ENCODE measurements at places on chromosomes 12 and 14. TPM values are rescaled to one million over a fixed set of nuclear protein-coding genes. Genes with fewer than 3 reads are reported as not detected.

CD63 gene
- total RNA-seq, result 196 TPM

DNA sequence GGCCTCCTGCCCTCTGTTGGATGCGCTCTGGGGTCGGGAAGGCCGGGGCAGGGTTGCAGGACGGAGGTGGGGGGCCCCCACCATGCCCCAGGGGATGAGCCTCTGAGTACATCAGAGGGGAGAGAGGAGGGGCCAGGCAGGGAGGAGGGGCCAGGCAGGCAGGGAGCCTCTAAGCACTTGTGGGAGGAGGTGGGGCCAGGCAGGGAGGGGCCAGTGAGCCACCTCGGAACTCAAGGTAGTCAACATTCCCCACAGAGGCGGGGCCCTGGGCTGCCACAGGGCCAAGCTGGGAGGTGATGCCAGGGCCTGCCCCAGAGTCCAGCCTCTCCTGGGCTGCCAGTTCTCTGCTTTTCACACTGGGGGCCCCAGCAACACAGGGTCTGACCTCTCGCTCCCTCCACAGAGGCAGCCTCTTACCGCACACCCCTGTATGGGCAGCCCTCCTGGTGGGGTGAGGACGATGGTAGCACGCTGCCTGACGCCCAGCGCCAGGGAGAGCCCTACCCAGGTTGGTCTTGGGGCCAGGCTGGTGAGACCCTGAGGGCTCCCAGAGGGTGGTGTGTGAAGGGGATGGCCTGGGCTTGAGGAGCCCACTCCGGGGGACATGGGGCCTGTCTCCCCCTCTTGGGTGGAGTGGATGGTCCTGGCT is 17.4 kb downstream of the CEP170B start:
- no peaks in the 10 kb centered on the region for H3K27me3 ChIP-seq
- H3K36me3 ChIP-seq, result no peaks in the 10 kb centered on the region
- H3K4me1 ChIP-seq, result no peaks in the 10 kb centered on the region
- no peak overlapping the region for H3K4me3 ChIP-seq
- DNase-seq, result no peak

DNA sequence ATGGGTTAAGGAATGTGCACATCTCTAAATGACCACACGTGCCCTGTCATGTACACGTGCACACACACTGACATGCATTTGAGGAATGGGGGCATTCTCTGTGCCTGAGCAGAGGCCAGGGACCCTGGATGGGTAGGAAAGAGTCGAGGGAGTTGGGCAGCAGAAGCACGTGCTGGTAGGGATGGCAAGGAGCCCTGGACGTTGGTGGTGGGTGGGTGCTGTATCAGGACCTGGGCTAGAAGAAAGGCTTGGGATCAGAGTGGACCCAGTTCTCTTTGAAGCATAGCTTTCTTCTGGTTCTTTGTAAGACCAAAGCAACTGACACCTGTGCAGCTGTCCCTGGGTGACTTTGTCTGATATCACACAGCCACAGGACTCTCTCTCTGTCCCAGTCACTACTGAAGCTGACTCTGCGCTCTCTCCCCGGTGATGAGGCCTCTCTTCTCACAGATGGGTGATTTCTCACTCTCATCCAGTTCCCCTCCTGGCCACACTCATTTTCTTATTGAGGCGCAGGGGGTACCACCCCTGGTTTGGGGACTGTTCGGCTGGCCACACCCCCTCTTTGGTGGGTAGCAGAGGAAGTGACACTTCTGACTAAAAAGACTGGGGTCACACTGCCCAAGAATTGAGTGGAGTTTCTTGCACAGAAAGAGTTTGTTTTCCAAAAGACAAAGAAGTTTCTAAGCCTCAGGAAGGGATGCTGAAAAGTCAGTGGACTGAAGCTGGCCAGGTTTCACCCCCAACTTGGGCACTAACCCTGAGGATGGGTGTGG is 171.7 kb upstream of the RTL1 start:
- no peak overlapping the region for H3K4me3 ChIP-seq
- H3K4me1 ChIP-seq, result peaks cover 1% of the 10 kb centered on the region
- H3K36me3 ChIP-seq, result no peaks in the 10 kb centered on the region

GRCh38 chr14:94330857-94331256 is 7.7 kb upstream of the SERPINA6 start:
- H3K36me3 ChIP-seq, result no peaks in the 10 kb centered on the region
- H3K27me3 ChIP-seq, result peaks cover 22% of the 10 kb centered on the region
- no peaks in the 10 kb centered on the region for H3K4me1 ChIP-seq
- H3K27ac ChIP-seq, result no peak overlapping the region
- no peak overlapping the region for H3K4me3 ChIP-seq
